ENCODE measurements at places on chromosomes 5 and 9.

DNA sequence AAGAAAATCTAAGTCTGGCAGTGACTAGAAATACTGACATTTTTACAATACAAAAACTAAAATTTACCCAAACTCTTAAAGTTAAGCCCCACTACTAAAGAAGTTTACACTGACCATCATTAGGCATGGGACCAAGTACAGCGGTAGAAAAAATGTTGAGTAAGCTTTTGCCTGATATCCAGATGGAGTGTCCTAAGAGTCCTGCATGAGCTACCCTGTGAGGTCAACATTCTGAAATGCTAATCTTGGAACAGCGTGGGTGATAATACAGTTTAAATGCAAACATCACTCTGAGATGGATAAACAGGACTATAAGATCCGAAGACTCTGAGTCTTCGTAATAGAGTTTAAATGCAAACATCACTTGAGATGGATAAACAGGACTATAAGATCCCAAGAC lies 189.7 kb downstream of the DCP2 start:
- DNase-seq, result no peak

GRCh38 chr9:122810306-122810946 lies 10.5 kb downstream of the OR1K1 start:
- peak; percentile 79 for DNase-seq

GRCh38 chr9:99058964-99059921 lies 45.7 kb upstream of the TGFBR1 start:
- no peak for DNase-seq

GRCh38 chr5:164573397-164573796 lies 1068.0 kb downstream of the MAT2B start:
- DNase-seq, result no peak

DNA sequence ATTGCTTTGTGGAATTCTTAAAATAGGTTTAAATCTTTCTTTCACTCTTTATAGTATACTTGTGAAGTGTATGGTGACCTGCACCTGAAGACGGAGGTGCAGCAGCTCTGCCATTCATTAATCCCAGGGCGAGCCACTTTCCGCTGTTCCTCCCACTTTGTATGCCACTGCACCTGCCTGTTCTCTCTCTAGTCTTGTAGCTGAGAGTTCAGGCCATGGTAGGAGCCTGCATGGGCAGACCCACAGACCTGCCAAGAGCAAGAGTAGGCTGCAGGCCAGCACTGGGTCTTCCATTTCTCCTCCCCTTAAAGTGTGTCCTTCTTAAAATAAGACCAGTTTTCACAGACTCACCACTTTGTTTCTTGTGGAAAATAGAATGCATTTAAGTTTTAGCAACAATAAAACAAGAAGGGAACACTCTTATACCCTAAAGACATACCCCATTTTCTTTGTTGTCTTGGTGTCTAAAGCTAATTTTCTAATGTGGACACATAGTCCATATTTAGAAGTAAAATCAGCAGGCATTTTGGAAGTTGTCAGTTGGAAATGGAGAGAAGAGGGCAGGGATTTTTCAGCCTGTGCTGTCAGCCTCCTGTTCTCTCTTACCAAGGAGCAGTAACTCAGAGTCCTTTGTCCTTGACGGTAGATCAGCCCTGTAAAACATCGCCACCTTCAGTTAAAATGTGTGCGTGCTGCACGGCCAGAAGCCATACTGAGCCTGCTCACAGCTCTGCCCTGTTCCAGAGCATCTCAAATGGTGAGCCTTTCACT lies 103.2 kb downstream of the SNCAIP start:
- DNase-seq, result peak; percentile 79
